Right ventricle myocardium inferior (tissue), 1 donor: ENCODE measurements at places on chromosomes 2 and 18. TPM values are rescaled to one million over a fixed set of nuclear protein-coding genes. Genes with fewer than 3 reads are reported as not detected.

Gene LRP2
- 0.14 TPM for total RNA-seq

Gene CCDC85A
- 5.3 TPM for total RNA-seq

Gene UGT1A3
- total RNA-seq, result not detected

Gene DNAJC5G
- total RNA-seq, result 1.9 TPM

Gene ANKRD30B
- total RNA-seq, result not detected

DNA sequence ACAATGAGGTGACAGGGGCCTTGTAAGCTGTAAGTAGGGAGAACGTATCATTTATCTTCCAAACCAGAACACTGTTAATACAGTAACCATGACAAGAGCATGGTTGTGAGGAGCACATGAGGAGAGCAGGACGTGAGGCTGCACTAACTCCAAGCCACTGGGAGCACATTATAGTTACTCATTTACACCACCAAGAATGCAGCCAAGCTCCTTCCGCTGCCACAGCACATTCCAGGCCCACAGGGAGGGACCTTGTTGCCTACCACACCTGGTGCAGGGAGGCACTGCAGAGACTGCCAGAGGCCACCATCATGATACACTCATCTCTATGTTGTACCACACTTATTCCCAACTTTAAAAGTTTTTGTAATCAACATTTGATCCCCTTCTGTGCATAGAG lies 13.5 kb upstream of the SFXN5 start:
- DNase-seq, result no peak

GRCh38 chr2:160402997-160403979 lies 90.3 kb downstream of the RBMS1 start:
- DNase-seq, result no peak

DNA sequence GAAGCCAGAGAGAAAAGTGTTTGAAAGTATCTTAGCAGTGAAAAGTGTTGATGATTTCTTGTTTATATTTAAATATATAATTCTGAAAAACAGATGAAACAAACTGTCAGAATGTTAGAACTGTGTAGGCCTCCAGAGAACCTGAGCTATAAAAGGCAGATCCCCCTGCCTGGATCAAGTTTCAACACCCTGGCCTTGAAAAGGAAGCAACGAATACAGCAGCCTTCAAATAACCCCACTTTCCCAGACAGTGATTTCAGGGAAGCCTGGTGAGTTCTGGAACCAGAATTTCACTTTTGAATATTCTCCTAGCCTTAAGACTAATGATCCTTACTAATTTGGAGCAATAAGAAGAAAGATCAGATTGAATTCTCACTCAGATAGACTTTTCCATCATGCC lies 13.3 kb upstream of the TRIM43 start:
- no peak for DNase-seq

DNA sequence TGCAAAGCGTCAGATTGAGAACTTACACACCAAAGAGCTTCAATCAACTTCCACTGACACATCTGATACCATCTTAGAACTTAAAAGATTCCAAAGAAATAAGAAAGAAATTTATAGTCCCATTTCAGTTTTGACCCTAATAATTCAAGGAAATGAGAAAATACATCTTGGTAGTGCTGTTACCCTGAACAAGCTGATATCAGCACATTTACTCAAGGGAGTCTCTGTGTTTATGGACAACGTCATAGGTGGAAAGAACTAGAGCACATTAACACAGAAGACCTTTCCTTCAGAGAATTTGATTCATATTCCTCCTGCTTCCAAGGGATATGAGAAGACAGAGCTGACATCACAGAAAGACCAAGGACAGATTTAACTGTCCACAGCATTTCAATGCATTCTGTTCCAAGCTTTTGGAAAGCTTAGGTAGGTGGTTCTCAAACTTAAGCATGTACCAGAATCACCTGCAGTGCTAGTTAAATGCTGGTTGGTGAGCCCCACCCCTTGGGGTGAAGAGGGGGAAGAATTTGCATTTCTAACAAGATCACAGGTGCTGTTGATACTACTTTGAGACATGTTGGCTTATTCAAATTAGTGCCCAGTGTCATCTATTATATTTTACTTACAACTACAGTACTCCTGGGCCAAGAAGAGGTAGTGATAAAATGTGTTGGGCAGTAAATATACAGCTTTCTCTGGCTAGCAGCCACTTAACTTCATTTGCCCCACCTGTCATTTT lies 59.8 kb downstream of the LDAH start:
- DNase-seq, result no peak

GRCh38 chr2:138391946-138392345 lies 109.6 kb upstream of the SPOPL start:
- no peak for DNase-seq

DNA sequence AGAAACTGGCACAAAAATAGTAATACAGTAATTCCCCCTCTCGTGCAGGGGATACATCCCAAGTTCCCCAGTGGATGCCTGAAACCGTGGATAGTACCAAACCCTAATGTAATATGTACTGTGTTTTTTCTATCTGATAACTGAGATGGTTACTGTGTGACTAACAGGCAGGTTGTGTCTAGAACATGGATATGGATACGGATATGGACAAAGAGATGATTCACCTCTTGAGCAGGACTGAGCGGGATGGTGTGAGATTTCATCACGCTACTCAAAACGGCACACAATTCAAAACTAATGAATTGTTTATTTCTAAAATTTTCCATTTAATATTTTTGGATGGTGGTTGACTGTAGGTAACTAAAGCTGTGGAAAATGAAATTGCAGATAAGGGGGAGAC lies 3.4 kb downstream of the MBD1 start:
- DNase-seq, result no peak
